ENCODE measurements at places on chromosomes 7 and 10.
A peak's percentile ranks its signal among the peaks of the same experiment; 100 is the strongest.

DNA sequence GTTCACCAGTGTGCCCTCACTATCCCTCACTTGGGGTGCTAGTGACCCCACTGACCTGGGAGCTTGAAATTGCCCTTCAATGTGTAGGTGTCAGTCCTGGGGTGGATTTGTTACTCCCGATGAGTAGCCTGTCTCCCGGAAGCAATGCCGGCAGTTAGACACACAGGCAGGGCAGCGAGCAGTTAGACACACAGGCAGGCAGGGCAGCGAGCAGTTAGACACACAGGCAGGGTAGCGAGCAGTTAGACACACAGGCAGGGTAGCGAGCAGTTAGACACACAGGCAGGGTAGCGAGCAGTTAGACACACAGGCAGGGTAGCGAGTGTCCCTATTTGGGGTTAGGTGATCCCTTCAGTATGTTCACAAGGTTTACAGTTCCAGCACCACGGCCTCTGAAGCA, 44.0 kb downstream of the VWA2 start:
- no peak for DNase-seq

GRCh38 chr7:141193066-141193465, 119.2 kb downstream of the TMEM178B start:
- DNase-seq: no peak

DNA sequence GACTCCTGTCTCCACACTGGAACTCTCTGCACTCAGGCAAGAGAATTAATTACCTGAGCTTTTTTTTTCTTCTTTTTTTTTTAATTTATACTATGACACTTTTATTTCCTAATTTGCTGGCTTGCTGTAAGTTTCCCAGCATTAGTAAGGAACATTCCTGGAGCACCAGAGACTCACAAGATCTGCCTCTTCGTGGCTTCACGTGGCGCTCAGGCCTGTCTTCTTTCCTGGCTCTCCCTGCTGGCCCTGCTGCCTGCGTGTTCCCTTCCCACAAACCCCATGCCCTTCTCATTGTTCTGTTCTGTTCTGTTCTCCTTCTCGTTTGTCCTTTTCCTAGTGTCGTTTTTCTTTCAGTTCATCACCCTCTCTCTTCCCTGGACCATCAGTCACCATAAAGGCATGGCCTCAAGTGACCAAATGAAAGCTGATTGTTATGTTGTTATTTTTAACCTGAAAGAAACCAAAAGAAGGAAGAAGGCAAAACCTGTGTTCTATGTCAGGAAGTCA, 591.6 kb upstream of the PFKP start:
- no peak for DNase-seq

DNA sequence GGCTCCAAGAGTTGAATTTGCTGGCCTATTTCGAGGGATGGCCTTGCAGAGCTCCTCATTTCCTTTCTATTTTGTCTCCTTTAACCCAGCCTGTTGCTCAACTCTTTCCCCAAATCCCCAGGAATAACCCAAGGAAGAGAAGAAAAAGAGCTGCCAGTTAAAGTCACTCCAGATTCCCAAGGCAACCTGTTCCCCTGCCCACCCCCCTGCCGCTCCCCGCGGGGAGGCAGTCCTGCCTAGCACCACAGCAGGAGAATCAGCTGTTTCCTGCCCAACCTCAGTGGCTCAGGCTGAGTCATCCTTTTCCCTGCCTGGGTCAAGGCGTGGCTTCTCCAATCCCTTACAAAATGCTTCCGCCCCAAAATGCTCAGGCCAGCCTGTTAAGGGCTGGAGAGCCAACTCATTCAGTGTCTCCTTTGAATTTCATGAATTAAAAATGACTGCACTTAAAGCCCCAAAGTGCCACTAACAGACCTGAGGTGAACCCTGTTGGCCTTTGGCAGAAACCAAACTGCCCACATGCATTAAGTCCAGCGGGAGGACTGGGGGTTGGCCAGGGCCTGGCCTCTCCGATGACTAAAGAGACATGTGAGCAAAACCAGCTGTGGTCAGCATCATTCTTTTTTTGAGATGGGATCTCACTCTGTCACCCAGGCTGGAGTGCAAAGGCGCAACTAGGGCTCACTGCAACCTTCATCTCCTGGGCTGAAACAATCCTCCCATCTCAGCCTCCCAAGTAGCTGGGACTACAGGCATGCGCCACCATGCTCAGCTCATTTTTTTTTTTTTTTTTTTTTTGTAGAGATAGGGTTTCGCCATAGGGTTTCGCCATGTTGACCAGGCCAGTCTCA, 83.2 kb upstream of the KIF5B start:
- no peak for DNase-seq

GRCh38 chr7:51589111-51589510, 272.5 kb upstream of the COBL start:
- DNase-seq: no peak

DNA sequence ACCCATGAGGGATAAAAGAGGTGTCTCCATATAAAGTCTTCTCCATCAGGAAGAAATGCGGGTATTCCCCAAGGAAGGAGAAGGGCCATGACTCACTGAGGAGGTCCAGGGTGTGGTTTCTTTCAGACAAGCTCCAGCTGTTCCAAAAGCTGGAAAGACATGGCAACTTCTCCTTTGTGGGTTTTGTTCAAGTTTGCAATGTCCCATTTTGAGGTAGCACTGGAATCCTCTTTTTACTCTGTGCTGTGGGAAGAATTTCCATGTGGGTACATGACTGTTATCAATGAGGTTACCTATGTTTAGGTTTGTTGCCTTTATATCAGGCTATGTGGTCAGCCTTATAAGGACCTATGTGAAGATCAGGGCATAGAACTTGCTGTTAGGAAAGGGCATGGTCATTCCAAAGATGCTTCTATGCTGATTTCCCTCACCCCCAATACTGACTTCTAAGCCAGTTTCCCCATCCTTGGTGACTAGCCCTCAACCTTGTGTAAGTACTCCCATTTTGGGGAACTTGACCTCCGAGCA, 697.5 kb downstream of the INHBA start:
- DNase-seq: no peak

DNA sequence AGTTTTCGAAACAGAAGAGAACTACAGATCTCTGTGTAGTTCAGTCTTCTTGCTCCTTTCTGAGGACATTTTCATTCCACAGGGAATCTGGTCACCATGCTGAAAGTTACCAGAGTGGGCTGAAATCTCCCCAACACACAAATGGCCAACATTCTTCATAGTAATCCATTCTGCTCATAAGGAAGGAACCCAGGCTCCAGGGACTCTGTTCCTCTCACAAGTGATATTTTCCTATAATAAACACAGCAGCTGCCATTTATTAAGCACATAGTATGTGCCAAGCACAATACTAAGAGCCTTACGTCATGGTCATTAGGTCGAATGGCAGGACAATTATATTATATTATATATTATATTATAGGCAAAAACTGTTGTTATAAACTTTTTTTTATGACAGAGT, 109.8 kb downstream of the RAB11FIP2 start:
- no peak for DNase-seq

DNA sequence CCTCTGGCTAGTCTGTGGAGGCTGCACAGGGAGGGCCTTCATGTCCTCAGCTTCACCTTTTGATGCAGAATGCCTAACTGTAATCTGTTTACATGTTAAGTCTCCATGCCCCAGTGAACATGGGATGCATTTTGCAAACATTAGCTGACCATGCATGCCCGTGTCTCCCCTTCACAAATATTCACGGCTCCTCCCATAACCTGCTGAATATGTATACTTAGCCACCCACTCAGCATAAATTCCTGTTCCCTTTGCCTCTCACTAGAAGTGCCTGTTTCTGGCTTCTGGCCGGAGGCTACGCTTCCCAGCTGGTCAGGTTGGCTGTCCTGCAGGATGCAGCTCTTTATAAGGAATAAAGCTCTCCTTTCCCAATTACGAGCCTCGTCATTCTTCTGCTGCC, 552.7 kb downstream of the DNAJB6 start:
- DNase-seq: no peak

GRCh38 chr10:73117976-73118743, 7.9 kb downstream of the NUDT13 start:
- DNase-seq: no peak

- no peak for DNase-seq
These were observed 54.8 kb upstream of the AGBL3 start for GRCh38 chr7:134931487-134931886.

- DNase-seq: no peak
These were observed 209.1 kb downstream of the PHF14 start for GRCh38 chr7:11182736-11183135.

- no peak for DNase-seq
These were observed 1.1 kb downstream of the ZYX start for GRCh38 chr7:143382126-143382790.

- DNase-seq: no peak
These were observed 139.9 kb upstream of the PITRM1 start for GRCh38 chr10:3312403-3312940.

DNA sequence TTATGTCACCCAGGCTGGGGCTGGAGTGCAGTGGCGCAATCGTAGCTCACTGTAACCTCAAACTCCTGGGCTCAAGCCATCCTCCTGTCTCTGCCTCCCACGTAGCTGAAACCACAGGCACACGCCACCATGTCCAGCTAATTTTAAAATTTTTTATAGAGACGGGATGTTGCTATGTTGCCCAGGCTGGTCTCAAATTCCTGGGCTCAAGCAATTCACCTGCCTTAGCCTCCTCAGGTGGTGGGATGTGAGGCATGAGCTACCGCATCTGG, 123.2 kb upstream of the PARD3 start:
- no peak for DNase-seq

DNA sequence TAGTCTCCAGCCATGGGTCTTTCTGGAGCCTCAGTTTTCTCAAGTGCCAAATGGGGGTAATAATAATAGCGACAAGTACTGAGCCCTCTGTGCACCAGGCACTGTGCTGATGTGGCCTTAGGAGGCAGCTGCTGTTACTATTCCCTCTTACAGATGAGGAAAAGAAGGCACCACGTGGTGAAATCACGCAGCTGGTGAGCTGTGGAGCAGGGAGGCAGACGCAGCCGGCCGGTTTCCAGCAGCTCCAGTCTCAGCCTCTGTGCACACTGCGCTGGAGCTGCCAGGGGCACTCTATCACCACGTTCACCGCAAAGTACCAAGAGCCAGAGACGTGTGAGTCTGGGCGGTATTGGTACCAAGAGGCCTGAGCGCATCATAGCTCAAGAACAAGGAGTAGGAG, 9.6 kb downstream of the PYROXD2 start:
- DNase-seq: no peak

DNA sequence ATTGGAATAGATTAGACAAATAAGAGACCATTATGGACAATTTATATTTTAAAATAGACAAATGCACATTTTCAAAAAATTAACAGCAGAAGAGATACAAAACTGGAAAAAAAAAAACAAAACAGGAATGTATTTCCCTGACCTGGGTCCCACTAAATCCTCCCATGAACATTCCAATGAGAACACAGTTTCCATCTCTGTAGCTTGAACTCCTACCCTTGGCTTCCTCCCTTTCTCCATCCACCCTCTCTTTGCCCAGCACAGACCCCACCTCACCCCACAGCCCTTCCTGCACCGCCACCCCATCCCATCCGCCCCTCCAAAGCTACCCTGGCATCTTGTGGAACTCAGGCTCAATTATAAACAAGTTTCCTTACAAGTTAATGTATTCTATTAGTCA, 71.2 kb upstream of the MPP7 start:
- DNase-seq: no peak

DNA sequence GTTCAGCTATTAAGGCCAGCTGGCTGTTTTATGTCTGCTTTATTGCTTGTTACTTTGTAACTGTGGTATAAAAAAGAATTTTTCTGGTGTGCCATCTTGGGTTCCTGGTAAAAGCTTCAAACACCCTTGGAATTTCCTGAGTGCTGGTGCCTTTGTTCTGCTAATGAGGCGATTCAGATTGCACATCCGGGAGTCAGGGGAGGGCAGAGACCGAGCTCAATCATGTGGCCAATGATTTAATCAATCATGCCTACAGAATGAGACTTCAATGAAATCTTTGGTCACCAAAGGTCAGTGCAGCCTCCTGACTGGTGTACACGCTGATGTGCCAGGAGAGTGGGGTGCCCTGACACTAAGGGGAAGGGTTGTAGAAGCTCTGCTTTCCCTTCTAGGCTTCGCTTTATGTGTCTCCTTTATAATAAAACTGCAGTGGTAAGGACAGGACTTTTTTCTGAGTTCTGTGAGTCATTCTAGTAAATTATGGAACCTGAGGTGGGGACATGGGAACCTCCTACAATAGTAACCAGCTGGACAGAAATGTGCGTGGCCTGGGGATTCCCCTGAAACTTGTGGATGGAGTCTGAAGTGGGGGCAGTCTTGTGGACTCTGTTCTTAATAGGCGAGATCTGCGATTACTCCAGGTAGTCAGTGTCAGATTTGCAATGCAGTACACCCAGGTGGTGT, 69.4 kb upstream of the OGDHL start:
- no peak for DNase-seq

GRCh38 chr10:100998991-100999741, 442 bp upstream of the LZTS2 start:
- peak; percentile 43 for DNase-seq

- DNase-seq: no peak
These were observed 8.1 kb downstream of the CCDC6 start for GRCh38 chr10:59898125-59898835.

DNA sequence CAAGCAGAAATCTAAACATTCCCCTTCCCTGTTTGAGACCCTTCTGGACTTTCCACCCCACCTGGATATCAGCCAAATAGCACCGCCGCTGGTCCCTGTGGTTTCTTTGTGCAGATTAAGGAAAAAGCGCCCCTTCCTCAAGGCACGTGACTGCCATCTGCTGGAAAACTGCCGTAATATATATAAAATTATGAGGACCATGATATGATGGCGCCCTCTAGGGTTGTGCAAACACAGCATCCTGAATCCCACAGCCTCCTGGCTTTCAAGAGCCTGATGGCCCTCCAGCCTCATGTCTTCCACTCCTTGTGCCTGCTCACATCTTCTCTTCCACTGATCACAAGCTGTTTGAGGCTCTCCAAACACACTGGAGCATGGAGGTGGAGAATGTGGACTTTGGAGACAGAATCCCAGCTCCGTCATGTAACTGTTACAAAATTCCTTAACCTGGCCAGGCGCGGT, 121.3 kb downstream of the MYL10 start:
- no peak for DNase-seq

- DNase-seq: no peak
These were observed 43.1 kb downstream of the JAZF1 start for GRCh38 chr7:28137463-28137862.

DNA sequence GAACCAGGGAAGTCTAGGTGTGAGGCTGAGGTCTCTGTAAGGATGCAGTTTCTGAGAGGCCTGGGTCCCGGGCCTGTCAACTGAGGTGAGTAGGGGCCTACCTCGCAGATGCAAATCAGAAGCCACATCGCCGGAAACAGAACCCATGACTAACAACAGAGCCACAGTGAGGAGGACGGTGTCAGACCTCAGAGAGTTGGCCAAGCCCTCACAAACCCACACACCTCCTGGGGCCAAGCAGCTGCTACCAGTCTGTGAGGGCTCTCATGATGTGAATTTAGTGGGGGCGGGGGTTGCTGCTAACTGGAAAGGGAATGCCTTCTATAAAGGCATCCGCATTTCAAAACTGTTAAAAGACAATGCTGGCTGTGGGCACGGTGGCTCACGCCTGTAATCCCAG, 103.0 kb downstream of the COBL start:
- no peak for DNase-seq

- DNase-seq: no peak
These were observed 1.4 kb downstream of the TRA2A start for GRCh38 chr7:23530405-23530804.
